ENCODE measurements at places on chromosomes 12 and 14.

- no peak for DNase-seq
These were observed 23.3 kb downstream of the OR10G3 start for GRCh38 chr14:21556378-21557083.

- no peak for DNase-seq
These were observed 499.2 kb downstream of the CCER1 start for GRCh38 chr12:90455756-90456155.

DNA sequence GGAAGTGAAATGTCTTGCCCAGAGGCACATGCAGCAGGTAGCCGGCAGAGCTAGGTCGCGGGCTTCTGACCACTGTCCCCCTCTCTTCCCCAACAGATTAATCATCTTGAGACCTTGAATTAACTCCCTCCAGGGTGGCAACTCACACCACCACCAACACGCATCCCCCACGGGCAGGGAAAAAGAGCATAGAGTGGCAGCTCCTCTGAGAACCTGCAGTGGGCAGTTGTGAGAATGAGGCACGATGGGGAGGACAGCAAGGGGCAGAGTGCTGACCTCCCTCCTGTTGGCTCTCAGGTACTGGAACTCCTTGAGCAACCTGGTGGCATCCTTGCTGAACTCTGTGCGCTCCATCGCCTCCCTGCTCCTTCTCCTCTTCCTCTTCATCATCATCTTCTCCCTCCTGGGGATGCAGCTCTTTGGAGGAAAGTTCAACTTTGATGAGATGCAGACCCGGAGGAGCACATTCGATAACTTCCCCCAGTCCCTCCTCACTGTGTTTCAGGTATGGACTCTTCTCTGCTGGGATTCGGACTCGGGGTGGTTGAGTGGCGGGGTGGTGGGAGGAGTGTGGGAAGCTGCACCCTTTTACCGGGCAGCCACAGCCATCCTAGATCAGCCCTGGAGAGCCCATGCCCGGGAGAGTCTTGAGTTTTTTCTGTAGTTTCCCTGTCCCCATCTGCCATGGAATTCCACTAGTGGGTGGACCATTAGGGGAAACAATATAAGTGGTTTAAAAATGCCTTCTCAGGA is 213.3 kb upstream of the FKBP4 start:
- no peak for DNase-seq

GRCh38 chr12:50642035-50642451 is 121.9 kb upstream of the ATF1 start:
- DNase-seq: no peak

GRCh38 chr12:5176036-5176435 is 132.4 kb downstream of the KCNA5 start:
- DNase-seq: no peak

DNA sequence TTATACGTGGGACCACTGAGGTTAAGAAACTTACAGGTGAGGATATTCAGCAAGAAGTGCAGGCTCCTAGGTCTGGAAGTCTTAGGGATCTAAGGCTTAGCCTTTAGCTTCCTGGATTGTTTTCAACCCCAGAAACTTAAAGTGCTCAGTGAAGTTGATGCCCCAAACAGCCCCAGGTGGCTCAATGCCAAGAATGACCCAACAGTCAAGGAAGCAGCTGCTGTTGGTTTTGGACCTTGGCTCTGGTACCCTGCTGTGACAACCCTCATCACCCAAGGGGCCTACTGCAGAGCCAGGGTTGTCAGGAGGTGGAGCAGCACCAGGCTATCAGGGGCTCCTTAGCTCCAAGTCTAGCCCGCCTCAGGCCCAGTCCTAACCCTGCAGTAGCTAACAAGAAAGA is 36.8 kb downstream of the VDR start:
- DNase-seq: no peak

DNA sequence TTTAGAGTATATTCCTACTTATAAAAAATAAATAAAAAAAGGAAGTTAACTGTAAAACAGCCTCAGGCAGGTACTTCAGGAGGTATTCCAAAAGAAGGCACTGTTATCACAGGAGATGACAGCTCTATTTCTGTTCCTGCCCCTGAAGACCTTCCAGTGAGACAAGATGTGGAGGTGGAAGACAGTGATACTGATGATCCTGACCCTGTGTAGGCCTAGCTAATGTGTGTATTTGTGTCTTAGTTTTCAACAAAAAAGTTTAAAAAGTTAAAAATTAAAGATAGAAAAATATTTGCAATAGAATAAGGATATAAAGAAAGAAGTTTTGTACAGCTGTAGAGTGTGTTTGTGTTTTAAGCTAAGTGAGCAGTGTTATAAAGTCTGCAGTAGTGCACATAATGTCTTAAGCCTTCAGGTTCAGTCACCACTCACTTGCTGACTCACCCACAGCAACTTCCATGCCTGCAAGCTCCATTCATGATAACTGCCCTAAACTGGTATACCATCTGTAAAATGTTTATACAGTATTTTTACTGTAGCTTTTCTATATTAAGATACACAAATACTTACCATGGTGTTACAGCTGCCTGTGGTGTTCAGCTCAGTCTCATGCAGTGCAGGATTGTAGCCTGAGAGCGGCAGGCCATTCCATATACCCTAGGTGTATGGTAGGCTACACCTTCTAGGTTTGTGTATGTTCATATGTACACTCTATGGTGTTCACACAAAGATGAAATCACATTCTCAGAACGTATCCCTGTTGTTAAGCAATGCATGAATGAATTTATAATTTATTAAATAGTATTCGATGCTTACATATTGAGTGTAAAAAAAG is 121.1 kb downstream of the ANO6 start:
- no peak for DNase-seq

GRCh38 chr12:67702136-67702535 is 53.6 kb downstream of the DYRK2 start:
- DNase-seq: no peak

DNA sequence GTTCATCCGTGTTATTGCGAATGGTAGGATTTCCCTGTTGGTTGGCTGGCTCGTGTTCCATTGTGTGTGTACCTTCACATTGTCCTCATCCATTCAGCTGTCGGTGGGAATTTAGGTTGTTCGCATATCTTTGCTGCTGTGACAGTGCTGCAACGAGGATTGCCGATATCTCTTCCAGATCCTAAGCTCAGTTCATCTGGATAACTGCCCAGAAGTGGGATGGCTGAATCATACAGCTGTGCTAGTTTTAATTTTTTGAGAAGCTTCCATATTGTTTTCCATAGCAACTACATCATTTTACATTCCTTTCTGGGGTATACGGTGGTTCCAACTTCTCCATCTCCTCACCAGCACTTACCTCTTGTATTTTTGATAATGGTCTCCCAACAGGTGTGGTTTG is 292.8 kb upstream of the SFSWAP start:
- no peak for DNase-seq

GRCh38 chr14:103502877-103503276 is 19.8 kb downstream of the CKB start:
- no peak for DNase-seq

DNA sequence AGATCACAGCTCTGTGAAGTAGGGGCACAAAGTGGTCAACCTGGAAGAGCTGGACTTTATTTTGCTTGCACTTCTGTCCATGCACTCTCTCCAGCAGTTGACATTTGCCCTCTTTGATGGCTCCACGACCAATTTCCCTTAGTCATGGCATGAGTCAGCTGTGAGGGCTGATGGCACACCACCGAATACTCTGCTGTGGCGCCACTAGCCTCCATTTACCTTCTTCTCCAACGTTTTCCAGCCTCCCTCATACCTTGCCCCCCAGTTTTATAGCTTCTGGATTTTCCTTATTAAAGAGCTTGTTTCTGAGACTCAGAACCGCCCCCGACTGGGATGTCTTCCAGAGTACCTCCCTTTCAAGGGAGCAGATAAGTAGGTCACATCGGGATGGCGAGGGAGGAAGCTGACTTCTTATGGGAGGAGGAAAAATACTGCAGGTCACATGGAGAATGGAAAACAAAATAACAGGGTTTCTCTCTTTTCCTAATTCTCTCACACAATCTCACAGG is 17.6 kb downstream of the NINJ2 start:
- DNase-seq: no peak

DNA sequence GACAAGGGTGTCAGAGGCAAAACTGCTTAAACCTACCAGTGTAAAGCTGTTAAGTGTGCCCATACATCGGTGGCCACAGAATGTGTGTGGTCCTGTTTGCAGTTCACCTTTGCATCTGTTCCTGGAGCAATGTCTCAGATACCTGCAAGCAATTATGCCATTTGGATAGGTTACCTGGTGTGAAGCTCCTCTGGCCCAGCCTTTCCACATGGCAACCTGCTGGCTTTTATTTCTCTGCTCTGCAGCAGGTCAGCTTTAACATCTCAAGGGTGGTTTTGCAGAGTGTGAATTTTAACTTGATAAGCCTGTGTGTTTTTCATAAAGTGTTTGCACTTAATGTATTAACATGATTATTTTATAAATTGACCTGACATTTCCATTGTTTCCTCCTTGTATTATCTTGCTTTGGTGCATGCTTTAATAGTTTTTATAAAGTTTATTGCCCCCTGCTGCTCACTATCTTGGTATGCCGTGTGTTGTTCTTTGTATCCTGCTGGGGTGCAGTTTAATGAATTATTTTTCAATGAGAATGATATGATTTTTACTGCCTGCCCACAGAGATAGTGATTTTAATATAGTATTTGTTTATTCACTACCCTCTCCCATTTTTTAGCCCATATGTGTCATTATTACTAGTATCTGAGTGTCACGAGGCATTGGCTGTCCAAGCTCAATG is 403.8 kb downstream of the NPAS3 start:
- no peak for DNase-seq

DNA sequence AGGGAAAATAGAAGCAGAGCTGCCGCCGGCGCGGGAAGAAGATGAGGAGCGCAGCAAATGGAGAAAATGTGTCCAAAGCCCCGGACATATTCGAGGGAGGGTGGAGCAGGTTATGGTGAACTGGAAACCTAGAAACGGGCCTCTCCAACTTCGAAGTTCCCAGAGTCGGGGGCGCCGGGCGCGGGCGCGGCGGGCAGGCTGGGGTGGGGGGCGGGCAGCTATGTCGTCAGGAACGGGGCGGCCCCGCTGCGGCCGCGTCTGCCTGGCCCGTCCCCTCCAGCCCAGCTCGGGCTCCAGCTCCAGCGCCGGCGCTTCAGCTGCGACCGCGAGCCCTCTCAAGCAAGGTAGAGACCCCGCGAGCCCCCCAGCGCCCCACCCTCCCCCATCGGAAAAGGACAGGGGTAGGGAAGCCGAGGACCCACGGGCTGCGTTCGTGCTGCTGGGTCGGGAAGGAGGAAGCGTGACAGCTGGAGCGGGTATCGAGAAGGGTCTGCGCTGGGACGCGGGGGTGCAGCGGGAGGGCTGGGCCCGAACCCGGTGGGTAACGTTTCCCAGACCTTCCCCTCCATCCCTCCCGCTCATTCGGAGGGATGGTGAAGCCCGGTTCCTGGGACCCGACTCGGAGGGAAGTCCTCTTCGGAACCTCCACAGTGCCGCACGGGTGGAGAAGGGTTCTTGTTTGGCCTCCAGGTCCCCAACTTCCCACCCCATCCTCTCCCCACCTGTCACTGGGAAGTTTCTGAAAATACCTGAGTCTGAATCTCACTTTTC is 1.0 kb downstream of the DGKA start:
- no peak for DNase-seq

DNA sequence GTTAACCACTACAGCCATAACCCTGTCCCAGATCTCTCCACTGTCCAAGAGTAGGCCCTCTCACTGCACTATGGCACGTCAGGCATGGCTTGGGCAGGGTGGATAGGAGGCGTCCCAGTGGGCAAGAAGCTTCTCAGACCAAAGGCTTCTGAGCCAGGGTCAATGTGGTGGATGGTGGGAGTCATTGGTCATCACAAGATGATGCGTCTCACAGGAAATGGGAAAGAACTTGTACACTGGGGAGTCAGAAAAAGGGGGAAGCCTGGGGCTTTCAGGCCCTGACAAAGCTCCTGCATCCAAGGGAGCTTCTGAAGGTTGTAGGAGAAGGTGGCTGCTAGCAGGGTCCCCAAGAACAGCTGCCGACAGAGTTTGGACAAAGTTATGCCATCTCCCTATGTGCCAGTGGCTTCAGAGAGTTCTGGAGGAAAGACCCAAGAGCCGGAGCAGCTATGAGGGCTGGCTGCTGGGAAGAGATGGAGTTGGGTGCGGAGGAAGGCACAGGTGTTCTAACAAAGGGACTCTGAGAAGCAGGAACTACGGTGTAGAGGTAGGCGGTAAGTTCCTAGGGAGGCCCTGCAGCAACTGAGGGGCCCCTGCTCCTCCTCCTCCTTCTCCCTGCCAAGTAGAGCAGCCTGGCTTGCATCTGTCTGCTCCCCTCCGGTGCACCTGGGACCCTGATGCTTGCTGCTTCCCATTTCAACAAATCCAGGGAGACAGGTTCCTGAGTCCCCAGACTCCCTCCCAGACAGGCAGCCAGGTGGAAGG is 81.1 kb downstream of the ARL6IP4 start:
- DNase-seq: no peak

GRCh38 chr12:75720812-75721641 is 209.6 kb upstream of the KRR1 start:
- DNase-seq: no peak

DNA sequence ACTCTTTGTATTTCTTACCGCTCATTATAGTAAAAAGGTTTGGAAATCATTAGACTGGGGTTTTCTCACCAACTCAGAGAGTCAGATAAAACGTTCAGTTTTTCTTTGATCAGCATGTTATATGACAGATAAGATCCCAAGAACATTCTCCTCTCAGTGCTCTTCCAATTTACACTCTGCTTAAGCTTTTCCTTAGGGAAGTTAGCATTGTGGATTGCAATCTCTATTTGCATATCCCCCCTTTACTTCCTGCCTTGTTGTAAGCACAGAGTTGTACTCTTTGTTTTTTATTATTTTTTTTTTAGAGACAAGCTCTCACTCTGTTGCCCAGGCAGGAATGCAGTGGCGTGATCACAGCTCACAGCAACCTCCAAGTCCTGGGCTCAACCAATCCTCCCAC is 11.4 kb upstream of the CFAP54 start:
- no peak for DNase-seq

DNA sequence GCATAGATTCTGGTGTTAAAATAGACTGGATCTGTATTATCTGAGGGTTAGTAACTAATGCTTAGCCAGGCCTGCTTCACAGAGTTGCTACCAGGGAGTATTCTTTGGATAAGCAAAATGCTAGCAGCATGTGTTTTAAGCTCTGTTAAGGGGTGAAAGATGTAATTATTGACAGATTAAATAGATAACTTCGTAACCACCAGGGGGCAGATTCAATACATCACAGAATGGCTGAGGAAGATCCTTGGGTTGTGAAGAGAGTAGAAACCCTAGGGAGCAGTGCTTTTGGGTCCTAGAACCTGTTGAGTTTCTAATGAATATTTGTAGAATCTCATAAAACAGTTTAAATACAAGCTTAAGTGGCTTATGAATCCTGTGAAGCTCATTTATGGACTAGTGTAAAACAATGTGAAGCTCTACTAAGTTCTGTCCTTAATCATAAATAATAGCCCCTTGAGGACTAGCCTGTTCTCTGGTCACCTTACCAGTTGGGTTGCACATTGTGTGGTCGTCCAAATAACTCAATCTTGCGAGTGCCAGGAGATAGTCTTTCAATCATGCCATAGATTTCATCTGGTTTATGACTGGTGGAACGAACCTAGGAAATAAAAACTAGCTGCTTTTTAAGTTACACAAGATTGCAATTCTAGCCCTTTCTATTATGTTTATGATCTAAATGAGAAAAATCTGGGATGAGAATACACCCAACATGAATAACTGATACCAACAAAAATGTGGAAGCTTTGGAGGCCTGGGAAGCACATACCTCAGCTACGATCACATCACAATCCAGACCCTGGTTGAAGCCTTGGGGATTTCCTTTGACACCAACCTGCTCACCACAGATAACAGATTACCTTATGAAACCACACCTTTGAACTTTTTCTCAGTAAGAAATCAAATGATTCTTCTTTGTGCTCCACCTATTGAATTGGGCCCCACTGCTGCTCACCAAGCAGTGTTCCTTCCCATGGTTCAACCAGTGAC is 12.3 kb downstream of the METTL3 start:
- DNase-seq: no peak

Data from stimulated activated CD8-positive, alpha-beta memory T cell treated with anti-CD3 and anti-CD28 coated beads, Interleukin-15, amount 100 ng/mL, for 1 hour (primary cell).